Activated CD4-positive, alpha-beta T cell treated with anti-CD3 and anti-CD28 coated beads for 1 hour (primary cell): ENCODE measurements at places on chromosomes 5 and 9.

DNA sequence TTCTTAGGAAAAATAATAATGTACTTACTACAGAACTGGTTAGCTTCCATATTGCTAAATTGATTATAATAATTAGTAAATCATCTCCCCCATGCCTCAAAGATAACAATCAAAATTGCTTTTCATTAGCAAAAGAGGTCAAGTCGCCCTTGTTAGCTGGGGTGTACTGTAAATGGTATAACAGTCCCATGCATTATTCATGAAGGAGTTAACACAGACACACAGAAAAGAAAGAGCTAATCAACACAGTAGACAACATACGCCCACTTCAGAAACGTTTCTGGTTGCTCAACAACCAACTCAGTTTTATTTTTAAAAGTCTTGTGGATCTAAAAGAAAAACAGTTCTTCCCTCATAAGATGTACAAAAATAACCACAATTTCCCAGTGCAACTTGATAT lies 100.2 kb downstream of the MPDZ start:
- no peak for DNase-seq

DNA sequence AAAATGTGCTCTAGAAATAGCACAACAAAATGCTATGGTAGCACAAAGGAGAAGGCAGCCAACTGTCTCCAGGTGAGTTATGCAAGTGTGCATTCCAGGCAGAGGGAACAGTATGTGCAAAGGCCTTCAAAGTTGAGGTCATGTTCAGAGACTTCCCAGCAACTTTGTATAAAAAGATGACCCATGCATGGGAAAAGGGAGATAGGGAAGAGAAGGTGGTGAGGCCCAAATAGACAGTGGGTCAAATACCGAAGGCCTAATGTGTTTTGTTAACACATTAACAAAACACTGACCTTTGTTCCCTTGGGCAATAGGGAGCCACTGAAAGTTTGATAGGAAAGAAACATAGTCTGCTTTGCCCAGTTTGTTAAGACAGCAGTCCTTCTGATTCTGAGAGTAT lies 445.3 kb downstream of the EBF1 start:
- DNase-seq: no peak

DNA sequence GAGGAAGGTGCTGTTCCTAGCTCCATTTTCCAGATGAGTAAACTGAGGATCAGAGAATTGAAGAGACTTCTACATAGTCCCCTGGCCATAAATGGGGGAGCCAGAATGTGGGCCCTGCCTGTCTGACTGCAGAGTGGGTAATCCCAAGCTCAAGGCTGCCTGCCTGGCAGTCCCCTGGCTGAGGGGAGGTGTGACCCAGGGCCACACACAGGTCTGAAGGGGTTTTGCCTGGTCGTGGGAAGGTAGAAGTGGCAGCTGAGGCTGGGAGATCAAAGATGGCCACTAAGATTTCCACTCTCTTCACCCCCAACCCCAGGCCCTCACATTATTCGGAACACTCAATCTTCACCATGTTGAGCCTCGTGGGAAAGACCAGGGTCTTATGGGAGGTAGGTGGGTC lies 176.3 kb downstream of the MACROH2A1 start:
- no peak for DNase-seq

- no peak for DNase-seq
Observed at GRCh38 chr5:40681363-40682153, 1.8 kb downstream of the PTGER4 start.

- DNase-seq: no peak
Observed at GRCh38 chr9:121059998-121060636, 10.0 kb upstream of the C5 start.

DNA sequence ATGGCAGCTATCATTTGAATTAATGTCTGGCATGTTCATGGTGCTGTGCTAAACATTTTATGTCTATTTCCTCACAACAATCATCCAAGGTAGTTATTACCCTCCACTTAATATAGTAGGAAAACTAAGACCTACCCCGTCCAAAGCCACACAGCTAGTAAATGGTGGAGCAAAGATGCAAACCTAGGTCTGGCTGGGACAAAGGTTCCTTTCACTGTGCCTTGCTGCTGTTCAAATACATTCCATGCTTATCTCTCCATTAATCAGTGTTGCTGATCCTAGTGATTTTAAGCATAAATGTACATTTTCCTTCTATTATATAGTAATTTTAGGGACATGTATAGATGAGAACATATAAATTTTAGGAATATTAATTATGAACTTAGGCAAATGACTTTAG lies 38.7 kb downstream of the CCDC125 start:
- no peak for DNase-seq

DNA sequence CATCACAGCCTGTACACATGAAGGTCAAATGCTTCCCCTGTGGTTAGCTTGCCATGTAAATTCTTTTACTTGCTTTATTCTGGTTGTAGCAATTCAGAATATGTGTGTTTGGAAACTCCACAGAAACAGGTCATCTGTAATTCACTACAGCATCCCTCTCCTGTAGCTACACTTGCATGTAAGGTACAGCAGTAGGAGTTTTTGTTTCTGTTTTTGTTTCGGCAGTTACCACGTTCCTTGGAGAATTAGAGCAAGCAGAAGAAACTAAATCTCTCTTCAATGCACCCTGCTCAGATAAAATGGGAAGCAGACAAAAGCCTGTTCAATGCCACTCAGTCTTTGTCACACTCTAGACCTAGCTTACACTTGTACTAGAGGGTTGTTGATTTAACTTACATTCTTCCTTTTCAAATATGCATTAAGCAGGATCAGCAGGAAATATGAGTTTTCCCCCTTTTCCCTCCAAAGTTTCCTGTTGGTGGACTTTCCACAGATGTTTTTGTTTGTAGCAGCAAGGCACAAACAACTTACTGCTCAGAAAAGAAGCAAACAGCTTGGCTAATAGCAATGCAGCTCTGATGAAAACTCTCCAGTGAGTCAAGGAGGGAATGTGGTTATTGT lies 80.9 kb downstream of the YIPF5 start:
- no peak for DNase-seq

DNA sequence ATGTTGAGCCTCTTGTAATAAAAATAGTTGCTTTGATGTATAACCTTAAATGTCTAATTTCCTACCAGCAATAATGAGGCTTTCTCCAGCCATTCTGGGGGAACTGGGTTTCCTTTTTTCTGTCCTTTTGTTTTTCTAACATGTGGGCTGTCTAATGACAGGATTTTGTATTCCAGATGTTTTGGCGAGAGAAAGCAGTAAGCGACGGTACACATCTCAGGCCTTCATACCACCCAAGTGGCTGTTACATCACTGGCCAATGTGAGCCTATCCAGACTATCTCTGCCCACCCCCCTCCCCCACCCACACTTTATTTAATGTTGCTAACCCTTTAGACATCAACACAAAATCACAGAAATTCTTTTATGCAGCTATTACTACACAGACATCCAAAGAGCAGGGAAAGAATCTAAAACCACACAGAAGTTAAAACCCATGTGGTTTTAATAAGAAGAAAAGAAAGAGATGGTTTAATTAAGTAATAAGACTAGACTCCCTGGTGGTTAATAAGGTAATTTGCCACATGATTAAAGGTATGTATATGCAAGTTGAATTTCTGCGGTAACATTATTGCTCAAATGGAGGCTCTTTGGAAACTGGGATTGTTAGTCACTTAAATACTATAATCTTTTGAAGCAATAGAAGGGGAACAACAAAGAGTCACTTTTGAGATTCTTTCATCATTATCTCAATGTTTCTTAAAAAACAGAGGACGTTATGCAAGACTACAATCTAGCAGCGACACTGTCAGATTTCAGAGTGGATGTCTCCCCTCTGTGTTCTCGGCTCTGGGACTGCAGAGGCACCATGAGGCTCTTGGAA lies 365.1 kb downstream of the ENC1 start:
- DNase-seq: no peak

- no peak for DNase-seq
Observed at GRCh38 chr5:138661991-138662434, 86.8 kb upstream of the HSPA9 start.

- no peak for DNase-seq
Observed at GRCh38 chr5:87784311-87784710, 371.6 kb upstream of the CCNH start.

DNA sequence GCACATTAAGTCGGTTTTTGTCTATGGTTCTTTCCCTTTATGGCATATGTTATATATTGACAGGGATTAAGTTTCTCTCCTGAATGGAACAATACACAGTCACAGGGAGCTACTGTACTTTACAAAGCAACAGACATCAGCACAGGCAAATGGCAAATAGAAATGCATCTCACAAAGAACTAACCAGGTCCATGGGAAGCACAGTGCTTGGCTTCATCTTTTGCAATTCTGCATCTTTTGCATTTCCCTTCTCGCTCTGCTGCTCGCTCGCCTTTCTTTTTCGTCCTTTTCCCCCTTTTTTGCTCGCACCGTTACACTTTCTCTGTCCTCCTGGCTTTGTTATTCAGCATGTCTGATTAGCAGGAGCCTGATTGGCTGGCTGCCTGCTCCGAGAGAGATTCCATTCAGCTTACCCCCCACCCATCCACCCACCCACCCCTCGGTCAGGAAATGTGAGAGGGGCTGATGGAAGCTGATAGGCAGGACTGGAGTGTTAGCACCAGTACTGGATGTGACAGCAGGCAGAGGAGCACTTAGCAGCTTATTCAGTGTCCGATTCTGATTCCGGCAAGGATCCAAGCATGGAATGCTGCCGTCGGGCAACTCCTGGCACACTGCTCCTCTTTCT lies at the start of gene ADAMTSL1:
TSS of gene ADAMTSL1 (plus strand) at position 502 of the 628 bp plus-strand sequence. CDS start at position 582, 80 bp downstream.
- no peak for DNase-seq

GRCh38 chr9:109907400-109907799 lies 127.4 kb downstream of the PALM2AKAP2 start:
- no peak for DNase-seq

GRCh38 chr9:3329361-3329760 lies 196.4 kb downstream of the RFX3 start:
- DNase-seq: no peak

- DNase-seq: no peak
Observed at GRCh38 chr5:141711687-141712086, 29.7 kb upstream of the ARAP3 start.

- DNase-seq: no peak
Observed at GRCh38 chr9:32403567-32404260, 19.3 kb downstream of the ACO1 start.

GRCh38 chr9:26801772-26802171 lies 90.8 kb downstream of the CAAP1 start:
- no peak for DNase-seq

DNA sequence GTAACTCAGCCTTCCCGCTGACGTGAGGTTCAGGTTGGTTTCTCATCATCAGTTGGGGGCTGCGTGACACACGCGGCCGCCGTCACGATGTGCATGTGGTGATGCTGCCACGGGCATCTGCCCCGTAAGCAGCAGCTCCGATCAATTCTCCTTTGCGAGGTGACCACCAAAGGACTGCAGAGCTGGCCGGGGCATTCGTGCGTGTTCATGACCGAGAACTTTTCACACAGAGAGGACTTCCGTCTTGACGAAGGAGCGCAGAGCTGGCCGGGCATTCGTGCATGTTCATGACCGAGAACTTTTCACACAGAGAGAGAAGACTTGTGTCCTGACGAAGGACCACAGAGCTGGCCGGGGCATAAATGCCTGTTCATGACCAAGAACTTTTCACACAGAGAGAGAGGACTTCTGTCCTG lies 3.8 kb upstream of the LCN1 start:
- DNase-seq: no peak

GRCh38 chr5:82314964-82315758 lies 37.0 kb upstream of the RPS23 start:
- no peak for DNase-seq

- DNase-seq: no peak
Observed at GRCh38 chr5:142660731-142661130, 25.2 kb downstream of the FGF1 start.

- no peak for DNase-seq
Observed at GRCh38 chr5:98482321-98483300, 290.9 kb upstream of the RGMB start.

DNA sequence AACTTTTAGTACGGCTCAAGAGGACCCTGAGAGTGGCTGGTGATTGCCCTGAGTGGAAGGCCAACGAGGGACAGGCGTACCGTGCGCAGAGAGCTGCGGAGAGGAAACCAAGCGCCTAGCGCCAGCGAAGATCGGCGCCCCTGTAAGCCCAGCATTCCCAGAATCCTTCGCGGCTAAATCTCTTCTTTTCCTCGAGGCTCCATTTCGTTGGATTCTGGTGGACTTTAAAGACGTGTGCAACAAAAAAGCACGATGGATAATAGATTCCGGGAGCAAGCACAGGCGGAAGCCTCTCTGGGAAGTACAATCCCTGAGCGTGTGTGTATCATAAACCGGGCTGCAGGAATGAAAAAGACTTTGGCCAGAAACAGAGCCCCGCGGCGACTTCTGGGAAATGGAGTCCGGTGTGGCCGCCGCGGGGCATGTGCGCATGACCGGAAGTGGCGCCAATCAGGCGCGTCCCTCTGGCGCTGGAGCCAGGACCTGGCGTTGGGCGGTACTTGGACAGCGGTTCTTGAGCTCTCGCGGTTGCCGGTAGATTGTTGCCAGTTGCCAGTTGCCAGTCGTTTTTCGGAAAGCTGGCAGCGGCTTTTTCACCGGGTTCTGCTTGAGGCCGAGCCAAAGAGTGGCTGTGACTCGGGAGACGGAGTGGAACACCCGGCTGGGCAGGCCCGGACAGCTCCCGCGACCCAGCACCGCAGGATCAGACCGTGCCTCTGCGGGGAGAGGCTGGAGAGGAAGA lies at the start of gene ZNF79:
TSS of gene ZNF79 (plus strand) at position 449 of the 742 bp plus-strand sequence. CDS start 406 bp downstream, outside the sequence.
- DNase-seq: peak; percentile 79

- no peak for DNase-seq
Observed at GRCh38 chr5:160640406-160640805, 211.6 kb downstream of the ATP10B start.

DNA sequence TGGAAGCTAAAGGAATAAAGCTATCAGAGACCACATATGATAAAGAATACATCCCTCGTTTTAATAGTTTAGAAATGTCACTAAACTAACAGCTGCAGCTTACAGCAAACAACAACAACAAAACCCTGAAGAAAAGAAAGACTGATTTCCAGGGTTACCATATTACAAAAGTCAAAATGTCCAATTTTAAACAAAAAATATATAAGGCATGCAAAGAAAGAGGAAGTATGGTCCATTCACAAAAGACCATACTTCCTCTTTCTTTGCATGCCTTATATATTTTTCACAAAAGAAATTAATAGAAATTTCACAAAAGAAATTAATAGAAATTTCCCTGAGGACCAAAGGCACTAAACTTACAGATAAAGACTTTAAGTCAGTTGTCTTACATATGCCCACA lies 354.2 kb downstream of the ARL15 start:
- no peak for DNase-seq

GRCh38 chr5:136802383-136802782 lies 437.0 kb upstream of the TRPC7 start:
- DNase-seq: no peak

GRCh38 chr5:133778636-133779035 lies 166.3 kb upstream of the FSTL4 start:
- DNase-seq: no peak

- no peak for DNase-seq
Observed at GRCh38 chr9:131206495-131206894, 69.8 kb downstream of the FAM78A start.
